Type B pancreatic cell (in vitro differentiated cells): ENCODE measurements at places on chromosomes 3 and 15.

GRCh38 chr3:48997714-48998637 is 7.9 kb downstream of the P4HTM start:
- H3K27me3 ChIP-seq, result no peaks in the 10 kb centered on the region
- H3K27ac ChIP-seq, result no peak overlapping the region
- DNase-seq, result no peak
- no peak overlapping the region for H3K4me3 ChIP-seq

GRCh38 chr3:188296761-188297612 is 143.0 kb downstream of the LPP start:
- no peak for DNase-seq
- no peaks in the 10 kb centered on the region for H3K27me3 ChIP-seq
- H3K4me3 ChIP-seq, result no peak overlapping the region
- peaks cover 36% of the 10 kb centered on the region for H3K4me1 ChIP-seq

GRCh38 chr15:57510647-57511046 is 81.1 kb upstream of the MYZAP start:
- H3K4me1 ChIP-seq, result peaks cover 44% of the 10 kb centered on the region
- H3K27ac ChIP-seq, result peak overlapping the region; percentile 26
- DNase-seq, result no peak
- H3K36me3 ChIP-seq, result no peaks in the 10 kb centered on the region

DNA sequence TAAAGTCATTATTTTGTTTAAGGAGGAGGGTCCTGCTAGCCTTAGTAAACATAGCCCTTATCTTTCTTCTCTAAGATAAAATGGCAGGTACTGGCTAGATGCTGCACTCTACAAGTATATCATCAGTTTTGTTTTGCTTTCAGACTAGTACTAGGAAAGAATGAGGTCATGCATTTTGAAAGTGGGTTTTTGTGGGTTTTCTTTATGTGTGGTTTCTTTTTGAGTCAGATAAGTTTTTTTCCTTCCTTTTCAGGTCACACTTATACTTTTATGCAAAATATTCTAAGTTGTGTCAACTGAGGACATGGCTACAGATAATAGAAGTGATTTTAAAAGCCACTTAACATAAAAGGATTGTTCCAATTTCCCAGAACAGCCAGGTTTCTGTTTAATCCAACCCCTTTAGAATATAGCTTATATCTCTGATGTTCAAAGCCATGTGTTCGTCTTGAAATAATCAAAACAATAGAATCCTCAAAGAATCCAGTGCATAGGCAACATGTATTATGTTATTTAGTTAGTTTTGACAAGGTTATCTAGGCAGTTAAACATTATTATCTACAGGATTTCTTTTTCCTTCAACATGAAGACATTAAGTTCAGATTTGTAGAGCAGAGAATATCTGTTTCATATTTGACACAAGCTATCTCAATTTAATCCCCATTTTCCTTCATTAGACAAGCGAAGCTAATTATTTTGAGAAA is 406.2 kb downstream of the RBMS3 start:
- H3K4me3 ChIP-seq, result peak overlapping the region; percentile 12
- H3K27me3 ChIP-seq, result peaks cover 3% of the 10 kb centered on the region
- peaks cover 4% of the 10 kb centered on the region for H3K36me3 ChIP-seq
- H3K27ac ChIP-seq, result peak overlapping the region; percentile 62
- no peak for DNase-seq
- peaks cover 33% of the 10 kb centered on the region for H3K4me1 ChIP-seq

GRCh38 chr3:185824051-185825005 is 514 bp downstream of the IGF2BP2 start:
- peaks cover 17% of the 10 kb centered on the region for H3K36me3 ChIP-seq
- peaks cover 32% of the 10 kb centered on the region for H3K4me1 ChIP-seq
- H3K4me3 ChIP-seq, result peak overlapping the region; percentile 96
- peak; percentile 73 for DNase-seq
- peak overlapping the region; percentile 97 for H3K27ac ChIP-seq

GRCh38 chr15:77064063-77064462 is 6.8 kb downstream of the TSPAN3 start:
- H3K36me3 ChIP-seq, result peaks cover 16% of the 10 kb centered on the region
- H3K4me1 ChIP-seq, result peaks cover 66% of the 10 kb centered on the region
- DNase-seq, result no peak
- H3K4me3 ChIP-seq, result peak overlapping the region; percentile 30

- H3K4me3 ChIP-seq, result peak within 1 kb of the TSS; percentile 90
- H3K36me3 ChIP-seq, result peaks cover 3% of the 10 kb centered on the region
- no peaks in the 10 kb centered on the region for H3K27me3 ChIP-seq
- no peak for DNase-seq
- H3K4me1 ChIP-seq, result peaks cover 11% of the 10 kb centered on the region
Observed at GRCh38 chr3:12796171-12797123, at the start of gene CAND2. TSS of gene CAND2 (plus strand) at chr3:12796680. CDS start at chr3:12796721, 41 bp downstream.

GRCh38 chr3:5026046-5026362 is 46.8 kb downstream of the BHLHE40 start:
- H3K4me3 ChIP-seq, result peak overlapping the region; percentile 67
- H3K27me3 ChIP-seq, result no peaks in the 10 kb centered on the region
- H3K27ac ChIP-seq, result peak overlapping the region; percentile 55
- H3K4me1 ChIP-seq, result peaks cover 21% of the 10 kb centered on the region

GRCh38 chr3:172461530-172462138 is 13.4 kb upstream of the GHSR start:
- H3K36me3 ChIP-seq, result no peaks in the 10 kb centered on the region
- no peaks in the 10 kb centered on the region for H3K4me1 ChIP-seq
- H3K4me3 ChIP-seq, result no peak overlapping the region

GRCh38 chr3:78148986-78149717 is 1109.3 kb downstream of the ROBO2 start:
- H3K4me3 ChIP-seq, result no peak overlapping the region
- no peaks in the 10 kb centered on the region for H3K27me3 ChIP-seq

DNA sequence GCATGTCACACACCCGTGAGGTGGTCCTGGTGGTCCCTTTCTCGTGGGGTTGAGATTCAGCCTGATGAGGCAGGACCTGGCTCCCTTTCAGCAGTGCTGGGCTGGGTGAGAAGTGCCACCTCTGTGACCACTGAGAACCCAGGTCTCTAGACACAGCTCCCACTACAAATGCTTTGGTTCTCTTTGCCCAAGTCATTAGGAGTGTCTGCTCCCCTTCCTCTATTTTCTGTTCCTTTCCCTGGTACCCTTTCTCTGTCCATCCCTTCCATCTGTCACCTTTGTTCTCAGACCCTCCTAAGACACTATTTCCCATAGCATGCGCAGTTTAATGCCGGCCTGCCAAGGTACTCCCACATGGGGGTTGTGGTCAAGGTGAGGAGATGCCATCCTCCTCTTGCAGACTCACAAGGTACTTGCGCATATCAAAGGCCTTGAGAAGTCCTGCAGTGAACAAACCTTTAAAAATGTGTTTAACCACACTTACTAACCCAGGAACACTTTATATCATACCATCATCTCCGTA is 297.7 kb downstream of the LRTM1 start:
- H3K27ac ChIP-seq, result no peak overlapping the region
- H3K4me1 ChIP-seq, result no peaks in the 10 kb centered on the region
- H3K27me3 ChIP-seq, result peaks cover 39% of the 10 kb centered on the region
- no peak overlapping the region for H3K4me3 ChIP-seq
- no peaks in the 10 kb centered on the region for H3K36me3 ChIP-seq

DNA sequence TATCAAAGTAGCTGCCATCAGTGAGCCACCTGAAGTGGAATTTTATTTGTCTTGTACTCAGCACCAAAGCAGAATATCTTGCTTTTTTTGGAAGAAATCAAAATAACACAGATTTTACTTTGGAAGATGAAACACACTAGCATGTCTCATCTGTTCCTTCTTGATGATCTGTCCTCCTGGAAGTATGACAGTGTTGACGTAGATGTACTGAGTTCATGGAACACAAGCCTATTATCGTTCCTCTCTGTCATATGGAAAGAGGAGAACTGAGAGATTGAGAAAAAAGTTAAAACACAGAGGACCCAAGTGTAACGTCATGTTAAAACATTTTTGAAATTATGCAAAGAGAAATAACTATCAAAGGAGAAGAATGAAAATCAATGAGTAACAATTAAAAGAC is 340.2 kb downstream of the ROBO2 start:
- peaks cover 3% of the 10 kb centered on the region for H3K36me3 ChIP-seq
- H3K27ac ChIP-seq, result no peak overlapping the region
- no peaks in the 10 kb centered on the region for H3K27me3 ChIP-seq
- H3K4me3 ChIP-seq, result no peak overlapping the region
- DNase-seq, result no peak
- H3K4me1 ChIP-seq, result peaks cover 9% of the 10 kb centered on the region

GRCh38 chr3:15345608-15346137 is 13.3 kb upstream of the SH3BP5 start:
- peak overlapping the region; percentile 52 for H3K27ac ChIP-seq
- no peaks in the 10 kb centered on the region for H3K4me1 ChIP-seq
- no peak overlapping the region for H3K4me3 ChIP-seq
- no peak for DNase-seq

GRCh38 chr15:37028625-37029296 is 71.6 kb downstream of the MEIS2 start:
- peak overlapping the region; percentile 35 for H3K27ac ChIP-seq
- no peaks in the 10 kb centered on the region for H3K27me3 ChIP-seq
- peaks cover 46% of the 10 kb centered on the region for H3K4me1 ChIP-seq
- peaks cover 56% of the 10 kb centered on the region for H3K36me3 ChIP-seq
- no peak overlapping the region for H3K4me3 ChIP-seq

GRCh38 chr3:67941433-67942030 is 287.1 kb upstream of the SUCLG2 start:
- no peaks in the 10 kb centered on the region for H3K4me1 ChIP-seq
- no peaks in the 10 kb centered on the region for H3K27me3 ChIP-seq
- H3K4me3 ChIP-seq, result no peak overlapping the region

GRCh38 chr3:101009386-101009785 is 16.2 kb upstream of the ABI3BP start:
- H3K27ac ChIP-seq, result no peak overlapping the region
- H3K4me1 ChIP-seq, result no peaks in the 10 kb centered on the region
- no peak for DNase-seq
- no peak overlapping the region for H3K4me3 ChIP-seq
- H3K27me3 ChIP-seq, result no peaks in the 10 kb centered on the region

DNA sequence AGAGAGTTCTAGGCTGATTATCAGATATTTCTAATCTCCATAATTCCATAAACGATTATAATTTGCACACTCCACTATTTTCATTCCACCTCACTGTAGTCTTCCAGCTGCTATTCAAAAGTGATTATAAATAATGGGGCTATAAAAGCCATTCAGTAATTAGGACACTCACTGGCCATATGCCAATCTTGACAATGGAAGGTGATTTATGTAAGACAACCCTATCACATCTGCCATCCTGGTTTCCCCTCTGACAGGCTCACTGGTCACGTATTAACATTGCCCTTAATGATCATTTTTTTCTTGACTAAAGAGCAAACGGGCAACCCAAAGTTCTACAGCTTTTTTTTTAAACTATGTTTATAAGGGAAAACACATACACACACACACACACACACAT is 402.4 kb downstream of the MAGI1 start:
- peaks cover 34% of the 10 kb centered on the region for H3K4me1 ChIP-seq
- H3K27ac ChIP-seq, result no peak overlapping the region
- H3K27me3 ChIP-seq, result no peaks in the 10 kb centered on the region
- no peak for DNase-seq

DNA sequence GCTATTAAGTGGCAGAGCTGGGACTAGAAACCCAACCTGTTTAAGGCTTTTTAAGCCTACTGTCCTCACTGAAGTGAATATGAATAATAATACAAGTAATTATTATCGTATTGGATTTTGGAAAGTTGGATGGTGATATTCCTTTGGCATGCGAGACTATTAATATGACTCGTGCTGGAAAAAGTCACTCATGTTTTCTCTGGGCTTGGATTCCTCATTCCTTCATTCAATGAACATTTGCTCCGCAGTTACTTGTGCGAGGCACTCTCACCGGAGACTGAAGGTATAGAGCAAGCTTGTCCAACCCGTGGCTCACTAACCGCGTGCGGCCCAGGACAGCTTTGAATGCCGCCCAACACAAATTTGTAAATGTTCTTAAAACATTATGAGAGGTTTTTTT is 694 bp downstream of the PLAAT1 start:
- no peak overlapping the region for H3K27ac ChIP-seq
- no peak for DNase-seq
- H3K27me3 ChIP-seq, result peaks cover 12% of the 10 kb centered on the region
- peak overlapping the region; percentile 83 for H3K4me3 ChIP-seq

- no peak overlapping the region for H3K27ac ChIP-seq
- DNase-seq, result no peak
- no peak overlapping the region for H3K4me3 ChIP-seq
- H3K36me3 ChIP-seq, result no peaks in the 10 kb centered on the region
- no peaks in the 10 kb centered on the region for H3K27me3 ChIP-seq
- H3K4me1 ChIP-seq, result peaks cover 13% of the 10 kb centered on the region
Observed at GRCh38 chr3:114646526-114646925, 352.7 kb downstream of the TIGIT start.

DNA sequence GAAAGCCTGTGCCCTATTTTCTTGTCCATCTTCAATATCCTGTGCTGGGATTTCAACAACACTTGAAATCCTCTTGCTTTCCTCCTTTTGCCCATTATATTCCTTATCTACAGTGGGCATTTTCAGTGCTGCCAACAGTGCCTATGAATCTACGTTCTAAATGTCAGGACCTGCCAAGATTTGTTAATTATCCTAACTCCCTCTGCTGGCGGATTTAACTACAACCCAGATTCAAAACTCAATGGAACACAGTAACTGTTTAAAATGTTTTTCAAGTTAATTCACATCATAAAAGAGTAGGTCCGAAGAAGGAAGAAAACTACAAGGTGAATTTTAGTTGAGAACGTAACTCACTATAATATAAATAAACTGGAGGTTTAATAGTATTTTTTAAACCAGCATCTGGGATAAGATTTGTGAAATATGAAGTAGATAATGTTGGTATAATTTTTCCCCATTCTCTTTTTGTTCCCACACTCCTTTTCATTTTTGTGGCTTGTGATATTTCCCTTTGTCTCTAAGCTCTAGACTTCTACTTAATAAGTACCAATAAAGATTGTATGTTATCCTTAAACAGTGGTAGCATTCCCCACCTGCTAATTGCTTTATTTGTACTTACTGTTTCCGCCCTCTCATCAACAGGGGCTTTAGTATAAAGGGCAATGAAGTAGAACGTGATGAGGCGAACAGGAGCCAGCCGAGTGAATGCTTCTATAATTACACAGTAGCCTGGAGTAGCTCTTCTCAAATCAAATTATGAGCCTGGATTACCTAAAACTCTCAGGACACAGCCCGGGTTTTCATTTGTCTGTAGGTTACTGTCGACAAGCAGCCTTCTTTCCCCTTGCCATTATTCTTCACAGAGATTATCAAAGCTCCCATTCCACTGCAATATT is 302.5 kb upstream of the ATP11B start:
- H3K27me3 ChIP-seq, result no peaks in the 10 kb centered on the region
- DNase-seq, result no peak
- H3K4me1 ChIP-seq, result peaks cover 35% of the 10 kb centered on the region
- H3K27ac ChIP-seq, result no peak overlapping the region
- H3K36me3 ChIP-seq, result no peaks in the 10 kb centered on the region
- no peak overlapping the region for H3K4me3 ChIP-seq
